GM19239 (cell line): ENCODE measurements at places on chromosomes 2 and 18.

DNA sequence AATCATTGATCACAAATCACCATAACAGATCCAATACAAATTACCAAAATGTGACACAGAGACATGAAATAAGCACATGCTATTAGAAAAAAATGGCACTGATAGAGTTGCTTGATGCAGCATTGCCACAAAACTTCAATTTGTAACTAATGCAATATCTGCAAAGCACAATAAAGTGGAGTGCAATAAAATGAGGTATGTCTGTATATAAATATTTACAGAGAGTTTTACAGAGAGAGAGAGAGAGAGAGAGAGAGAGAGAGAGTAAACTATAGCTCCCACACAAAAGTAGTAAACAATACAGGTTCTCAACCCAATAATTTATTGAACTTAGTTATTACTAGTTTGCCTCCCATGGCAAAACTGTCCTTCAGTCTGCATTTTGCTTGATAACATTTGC is 1807.0 kb downstream of the SUCLG1 start:
- DNase-seq = no peak

DNA sequence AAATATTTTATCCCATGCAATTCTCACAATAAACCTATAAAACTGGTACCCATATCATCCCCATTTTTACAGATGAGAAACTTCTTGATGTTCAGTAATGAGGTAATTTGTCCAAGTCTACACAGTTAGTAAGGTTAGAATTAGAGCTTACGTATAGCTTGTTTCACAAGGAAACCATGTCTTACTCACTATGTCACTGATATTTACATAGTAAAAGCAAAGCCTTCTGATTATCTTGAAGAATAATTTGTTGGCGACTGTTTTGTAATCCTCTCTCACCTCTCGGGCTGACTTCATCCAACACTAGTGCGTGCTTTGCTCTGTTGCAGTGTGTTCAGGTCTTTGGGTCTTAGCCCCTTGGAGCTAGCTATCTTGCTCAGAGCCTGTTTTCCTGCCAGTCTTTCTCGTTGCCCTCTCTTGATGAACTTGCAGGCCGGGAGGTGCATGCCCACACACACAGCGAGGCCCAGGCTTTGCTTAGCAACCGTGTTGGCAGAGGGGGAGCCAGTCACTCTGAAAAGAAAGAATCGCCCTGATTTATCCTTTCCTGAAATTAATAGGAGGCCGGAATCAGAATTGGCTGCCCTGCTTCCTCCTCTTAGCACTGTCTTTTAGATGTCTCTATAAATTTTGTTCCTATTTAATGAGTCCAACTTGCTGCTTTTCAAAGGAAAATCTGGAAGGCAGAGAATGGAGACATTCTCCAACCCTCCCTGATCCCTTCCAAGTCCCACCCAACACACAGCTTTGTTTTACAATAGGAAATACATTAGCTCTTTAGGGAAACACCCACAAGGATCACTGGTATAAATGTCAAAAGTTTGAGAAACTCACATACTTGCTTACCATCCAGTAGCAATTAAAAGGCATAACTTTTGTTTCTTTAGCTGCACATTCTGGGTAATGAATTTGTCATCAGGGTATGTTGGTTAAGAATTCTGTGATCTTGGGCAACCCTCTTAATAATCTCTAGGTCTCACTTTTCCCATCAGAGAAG is 97.6 kb upstream of the SEC11C start:
- no peak for DNase-seq

GRCh38 chr18:21725201-21725600 is 15.4 kb upstream of the MIB1 start:
- DNase-seq = no peak

DNA sequence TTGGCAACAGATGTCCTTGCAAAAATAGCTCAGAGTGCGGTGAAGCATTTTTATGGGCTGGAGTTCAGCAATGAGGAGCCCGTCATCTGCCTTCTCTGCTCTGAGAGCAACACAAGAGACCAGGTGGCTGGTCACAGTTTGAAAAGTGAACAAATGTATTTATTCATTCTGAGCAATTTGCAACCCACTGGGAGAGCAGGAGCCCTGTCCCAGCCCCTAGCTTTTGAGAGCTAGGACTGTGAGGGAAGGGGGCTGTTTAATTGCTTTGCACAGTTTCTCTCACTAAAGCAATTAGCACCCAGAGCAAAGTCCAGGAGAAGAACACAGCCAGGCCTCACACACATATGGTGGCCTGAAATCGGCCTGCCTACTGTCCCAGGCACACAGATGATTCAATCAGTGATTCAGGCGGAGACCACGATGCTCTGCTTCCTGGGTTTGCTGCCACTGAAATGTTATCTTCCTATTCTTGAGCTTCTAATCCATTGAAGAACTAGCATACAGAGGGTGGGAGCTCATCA is 646.1 kb upstream of the ACVR2A start:
- no peak for DNase-seq

DNA sequence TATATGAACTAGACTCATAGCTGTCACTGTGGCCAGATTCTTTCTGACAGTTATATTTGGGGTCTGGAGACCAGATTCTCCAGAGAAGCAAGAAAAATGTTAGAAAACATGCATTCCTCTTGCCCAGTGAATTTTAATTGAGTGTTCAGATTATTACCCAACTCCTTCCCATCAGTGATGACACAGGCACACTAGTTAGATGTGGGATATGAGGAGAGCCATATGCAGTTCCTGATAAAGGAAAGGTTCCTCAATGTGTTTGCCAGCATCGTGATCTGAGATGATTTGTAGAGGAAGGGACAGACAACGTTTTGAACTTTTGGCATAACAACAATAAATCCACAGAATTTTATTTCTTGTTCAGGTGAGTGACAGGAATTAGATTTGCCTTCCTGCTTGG is 308.6 kb downstream of the PIEZO2 start:
- no peak for DNase-seq

GRCh38 chr2:85812094-85812735 is 58.4 kb downstream of the ATOH8 start:
- no peak for DNase-seq

GRCh38 chr2:199441759-199442158 is 16.0 kb downstream of the SATB2 start:
- DNase-seq = no peak

- DNase-seq = no peak
Measured at GRCh38 chr2:73339201-73339600, 45.9 kb upstream of the EGR4 start.

GRCh38 chr18:6731222-6731596 is 1.7 kb downstream of the ARHGAP28 start:
- no peak for DNase-seq

DNA sequence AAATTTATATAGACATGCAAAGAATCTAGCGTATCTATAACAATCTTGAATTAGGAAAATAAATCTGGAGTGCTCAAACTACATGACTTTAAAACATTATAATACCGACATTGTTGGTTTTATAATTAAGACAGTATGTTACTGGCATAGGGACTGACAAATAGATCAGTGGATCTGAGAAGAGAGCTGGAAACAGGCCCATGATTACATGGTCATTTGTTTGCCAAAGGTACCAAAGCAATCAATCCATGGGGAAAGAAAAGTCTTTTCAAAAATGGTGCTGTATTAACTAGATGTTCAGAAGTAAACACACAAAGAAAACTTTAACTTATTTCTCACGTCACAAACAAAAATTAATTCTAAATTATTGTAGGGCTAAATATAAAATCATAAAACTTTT is 124.2 kb downstream of the BCL2L11 start:
- no peak for DNase-seq

DNA sequence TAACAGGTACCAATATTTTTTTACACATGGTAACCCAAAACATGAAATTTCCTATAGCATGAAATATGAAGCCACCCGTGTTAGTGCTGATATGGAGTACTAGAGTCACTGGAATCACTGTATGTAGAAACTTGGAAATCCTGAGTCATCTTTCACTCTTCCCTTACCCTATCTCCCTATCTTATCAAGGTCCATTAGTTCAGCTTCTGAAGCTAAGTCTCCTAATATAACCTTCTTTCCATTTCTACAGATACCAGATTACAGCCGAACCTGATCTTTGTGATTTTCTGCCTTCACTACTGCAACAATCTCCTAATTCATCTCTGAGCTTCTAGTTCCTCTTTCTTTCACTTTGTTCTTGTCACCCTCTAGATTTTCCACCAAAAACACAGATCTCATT is 59.0 kb downstream of the SEPTIN10 start:
- DNase-seq = no peak

DNA sequence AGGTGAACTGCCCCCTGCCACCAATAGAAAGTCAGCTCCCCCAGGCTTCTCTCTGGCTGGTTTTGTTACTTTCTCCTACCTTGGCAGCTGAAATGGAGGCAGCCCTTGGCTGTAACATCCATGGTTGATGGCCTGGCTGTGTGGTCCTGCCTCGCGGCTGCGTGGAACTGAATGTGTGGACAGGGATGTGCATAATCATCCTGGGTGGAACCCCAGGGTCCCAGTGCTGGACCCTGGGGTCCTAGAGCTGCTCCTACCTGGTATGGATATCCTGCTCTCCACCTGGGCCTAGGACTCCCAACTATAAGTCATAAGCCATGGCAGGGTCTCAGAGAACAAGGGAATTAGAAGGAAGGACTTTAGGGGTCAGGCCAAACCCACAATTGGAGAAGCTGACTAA is 93.5 kb downstream of the CAPN13 start:
- no peak for DNase-seq

DNA sequence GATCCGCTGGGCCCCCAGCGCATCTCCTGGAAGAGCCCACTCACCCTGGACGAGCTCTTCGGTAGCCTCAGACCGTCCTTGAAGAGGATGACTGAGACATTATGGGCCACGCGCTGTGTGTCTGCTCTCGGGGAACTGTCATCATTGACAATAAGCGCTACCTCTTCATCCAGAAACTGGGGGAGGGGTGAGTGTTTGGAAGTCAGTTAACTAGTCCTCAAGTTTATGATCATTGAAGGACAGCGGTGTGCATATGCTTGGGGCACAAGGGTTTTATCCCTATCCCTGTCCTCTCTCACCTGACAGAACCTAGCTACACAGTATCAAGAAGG is 586 bp downstream of the STK16 start:
- DNase-seq = no peak

GRCh38 chr18:35110554-35111485 is 69.6 kb downstream of the MAPRE2 start:
- DNase-seq = no peak

DNA sequence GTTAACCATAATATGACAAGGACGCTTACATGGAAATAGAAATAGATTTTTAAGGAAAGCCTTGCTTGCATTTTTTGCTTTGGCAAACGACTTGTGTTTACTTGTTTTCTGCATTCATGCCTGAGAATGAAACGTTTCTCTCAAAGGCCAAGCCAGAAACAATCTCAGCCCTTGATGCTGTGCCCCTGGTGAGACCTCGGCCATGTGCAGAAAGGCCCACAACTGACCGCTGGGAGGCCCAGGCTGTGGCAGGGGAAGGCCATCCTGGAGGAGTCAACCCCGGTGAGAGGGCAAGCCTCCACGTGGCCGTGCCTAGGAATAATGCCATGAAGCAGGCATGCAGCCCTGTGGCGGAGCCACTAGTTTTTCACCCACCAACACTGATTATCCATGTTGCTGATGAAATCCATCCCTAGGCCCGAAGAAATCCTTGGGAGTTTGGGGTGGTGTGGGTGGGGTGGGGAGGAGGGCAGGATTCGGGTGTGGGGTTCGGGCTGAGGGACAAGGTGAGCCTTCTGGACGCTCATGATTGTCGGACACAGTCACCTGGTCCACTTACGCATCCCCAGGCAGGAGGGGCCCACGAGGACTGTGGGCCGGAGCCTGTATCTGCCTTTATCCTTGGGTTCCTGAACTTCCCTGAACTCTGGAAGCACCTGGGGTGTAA is 107.6 kb upstream of the APCDD1 start:
- DNase-seq = no peak

GRCh38 chr2:11742702-11743357 is 3.6 kb upstream of the LPIN1 start:
- DNase-seq = no peak

- no peak for DNase-seq
Measured at GRCh38 chr2:43225093-43225787, 1.2 kb downstream of the ZFP36L2 start.

DNA sequence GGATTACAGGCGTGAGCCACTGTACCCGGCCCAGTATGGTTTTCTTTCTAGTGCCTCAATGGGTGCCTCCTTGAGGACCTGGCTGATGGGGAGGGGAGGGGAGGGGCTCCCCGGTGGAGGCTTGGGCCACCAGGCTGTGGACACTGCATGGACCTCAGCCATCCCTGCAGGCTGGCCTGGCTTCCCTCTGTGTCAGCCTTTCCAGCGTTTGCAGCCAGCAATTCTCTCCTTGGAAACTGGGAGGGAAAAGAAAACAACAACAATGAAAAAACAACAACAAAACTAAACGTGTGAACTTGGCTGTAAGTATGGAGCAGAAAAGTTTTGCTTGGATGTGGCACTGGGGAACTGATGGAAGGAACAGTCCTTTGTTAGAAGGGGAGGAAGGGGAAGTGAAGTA is 159.3 kb downstream of the GLI2 start:
- DNase-seq = no peak
